Left kidney (tissue), 8 donors: ENCODE measurements at places on chromosomes 13 and 19.

GRCh38 chr13:52947921-52948373, 80.7 kb upstream of the OLFM4 start:
- no peak for DNase-seq

DNA sequence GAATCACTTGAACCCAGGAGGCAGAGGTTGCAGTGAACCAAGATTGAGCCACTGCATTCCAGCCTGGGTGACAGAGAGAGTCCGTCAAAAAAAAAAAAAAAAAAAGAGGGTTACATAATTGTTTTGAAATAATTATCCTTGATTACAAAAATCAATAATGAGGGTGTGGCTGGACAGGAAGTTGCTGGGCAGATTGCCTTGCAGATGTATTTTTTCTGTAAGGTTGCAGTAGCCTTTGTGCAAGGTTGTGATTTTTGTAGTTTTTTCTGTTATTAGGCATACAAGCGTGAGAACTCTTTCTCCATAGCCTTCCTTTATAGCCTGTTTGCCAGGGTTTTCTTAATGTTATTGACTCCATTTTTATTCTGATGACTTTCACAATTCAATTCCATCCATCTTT, 40.7 kb upstream of the SIN3B start:
- DNase-seq = no peak

DNA sequence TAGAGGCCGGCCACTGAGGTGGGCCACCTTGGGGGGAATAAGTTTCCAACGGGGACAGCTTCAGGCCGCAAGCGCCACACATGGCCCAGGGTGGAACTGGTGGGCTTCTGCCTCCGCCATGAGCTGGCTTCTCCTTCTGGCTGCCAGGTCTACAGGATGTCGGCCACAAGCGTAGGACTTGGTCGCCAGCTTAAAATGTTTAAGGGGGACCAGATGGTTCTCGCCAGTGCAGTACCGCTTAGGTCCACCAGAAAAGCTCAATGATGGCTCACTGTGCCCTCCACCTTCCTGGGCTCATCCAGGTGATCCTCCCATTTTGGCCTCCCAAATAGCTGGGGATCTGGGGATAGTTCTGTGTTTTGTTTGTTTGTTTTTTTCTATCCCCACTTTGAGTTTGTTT, 38.7 kb upstream of the ZNF254 start:
- DNase-seq = no peak

DNA sequence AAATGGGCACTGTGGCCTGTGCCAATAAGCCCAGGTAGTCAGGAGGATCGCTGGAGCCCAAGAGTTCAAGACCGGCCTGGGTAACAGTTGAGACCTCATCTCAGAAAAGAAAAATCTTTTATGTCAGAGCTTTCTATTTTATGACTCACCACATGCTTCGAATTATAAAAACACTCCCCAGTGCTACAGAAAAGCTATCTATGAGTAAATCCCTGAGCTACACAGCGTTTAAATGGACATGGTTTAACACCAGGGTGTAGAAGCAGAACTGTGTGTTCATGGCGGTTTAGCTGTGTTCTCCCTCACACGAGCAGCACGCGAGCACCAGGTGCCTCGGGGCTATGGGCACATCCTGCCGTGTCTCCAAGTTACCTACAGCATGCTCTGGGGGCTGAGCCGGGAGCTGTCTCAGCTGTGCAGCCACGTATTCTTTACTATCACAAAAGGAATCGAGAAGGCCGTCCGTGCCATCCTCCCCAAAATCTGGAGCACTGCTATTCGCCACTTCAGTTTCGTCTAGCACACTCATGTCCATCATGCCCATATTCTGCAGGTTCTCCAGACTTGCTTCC, 6.7 kb downstream of the SAFB2 start:
- no peak for DNase-seq

GRCh38 chr13:78476910-78477309, 126.4 kb downstream of the POU4F1 start:
- DNase-seq = no peak

DNA sequence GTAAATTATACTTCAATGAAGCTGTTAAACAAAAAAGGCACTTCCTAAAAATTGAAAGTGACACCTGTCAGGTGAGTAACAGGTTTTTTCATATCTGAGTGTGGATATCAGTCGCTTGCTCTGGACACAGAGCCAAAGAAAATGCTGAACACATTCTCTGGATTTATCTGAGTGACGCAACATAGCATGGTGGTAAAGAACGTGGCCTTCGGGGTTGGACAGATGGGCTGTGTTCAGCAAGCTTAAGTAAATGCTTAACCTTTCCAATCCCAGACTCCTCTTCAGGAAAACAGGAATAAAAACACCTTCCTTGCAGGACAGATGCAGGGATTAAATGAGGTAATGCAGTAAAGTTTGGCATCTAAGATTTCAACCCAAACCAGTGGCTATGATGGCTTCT, 132.0 kb downstream of the FOXO1 start:
- no peak for DNase-seq

DNA sequence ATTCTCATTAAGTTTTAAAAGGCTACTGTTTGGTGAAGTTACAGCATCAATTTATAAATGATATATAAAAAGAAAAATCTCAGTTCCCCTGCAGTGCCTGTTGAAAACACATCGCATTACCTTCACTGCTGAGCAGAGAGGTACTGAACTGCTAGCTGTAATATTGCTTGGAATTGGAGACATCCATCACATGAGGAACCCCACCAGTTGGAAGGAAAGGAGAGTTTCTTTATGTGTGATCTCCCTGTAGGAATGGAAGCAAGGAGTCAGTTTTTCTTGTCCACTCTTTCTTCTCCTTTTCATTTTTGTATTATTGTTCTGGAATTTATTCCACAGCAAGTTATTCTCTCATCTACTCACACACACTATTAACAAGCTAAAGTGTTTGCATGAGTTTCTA, 1586.0 kb upstream of the PRR20A start:
- DNase-seq = no peak

DNA sequence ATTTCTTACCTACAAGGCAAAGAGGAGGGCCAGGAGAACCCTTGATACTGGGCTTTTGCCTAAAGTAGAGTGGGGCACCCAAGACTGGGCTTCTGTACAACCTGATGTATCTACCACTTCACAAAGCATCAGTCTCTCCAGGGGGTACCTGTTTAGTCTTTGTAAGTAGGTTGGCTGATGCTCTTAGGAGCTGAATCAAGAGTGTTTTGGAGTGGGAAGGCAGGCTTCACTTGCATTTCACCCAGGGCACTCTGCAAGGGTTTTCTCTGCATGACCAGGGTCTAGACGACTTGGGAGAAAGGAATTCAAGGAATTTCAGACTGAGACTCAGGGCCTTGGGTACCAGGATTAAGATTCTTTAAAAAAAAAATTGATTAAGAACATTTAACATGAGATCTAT, 361.5 kb downstream of the RFC3 start:
- DNase-seq = no peak

DNA sequence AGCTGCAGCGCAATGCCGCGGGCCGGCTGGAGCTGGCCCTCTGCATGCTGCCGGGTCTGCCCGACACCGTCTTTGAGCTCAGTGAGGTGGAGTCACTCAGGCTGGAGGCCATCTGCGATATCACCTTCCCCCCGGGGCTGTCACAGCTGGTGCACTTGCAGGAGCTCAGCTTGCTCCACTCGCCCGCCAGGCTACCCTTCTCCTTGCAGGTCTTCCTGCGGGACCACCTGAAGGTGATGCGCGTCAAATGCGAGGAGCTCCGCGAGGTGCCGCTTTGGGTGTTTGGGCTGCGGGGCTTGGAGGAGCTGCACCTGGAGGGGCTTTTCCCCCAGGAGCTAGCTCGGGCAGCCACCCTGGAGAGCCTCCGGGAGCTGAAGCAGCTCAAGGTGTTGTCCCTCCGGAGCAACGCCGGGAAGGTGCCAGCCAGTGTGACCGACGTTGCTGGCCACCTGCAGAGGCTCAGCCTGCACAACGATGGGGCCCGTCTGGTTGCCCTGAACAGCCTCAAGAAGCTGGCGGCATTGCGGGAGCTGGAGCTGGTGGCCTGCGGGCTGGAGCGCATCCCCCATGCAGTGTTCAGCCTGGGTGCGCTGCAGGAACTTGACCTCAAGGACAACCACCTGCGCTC, 3.8 kb upstream of the MAP2K7 start:
- no peak for DNase-seq

- no peak for DNase-seq
Observed at GRCh38 chr13:72985610-72986009, 73.2 kb upstream of the KLF5 start.

DNA sequence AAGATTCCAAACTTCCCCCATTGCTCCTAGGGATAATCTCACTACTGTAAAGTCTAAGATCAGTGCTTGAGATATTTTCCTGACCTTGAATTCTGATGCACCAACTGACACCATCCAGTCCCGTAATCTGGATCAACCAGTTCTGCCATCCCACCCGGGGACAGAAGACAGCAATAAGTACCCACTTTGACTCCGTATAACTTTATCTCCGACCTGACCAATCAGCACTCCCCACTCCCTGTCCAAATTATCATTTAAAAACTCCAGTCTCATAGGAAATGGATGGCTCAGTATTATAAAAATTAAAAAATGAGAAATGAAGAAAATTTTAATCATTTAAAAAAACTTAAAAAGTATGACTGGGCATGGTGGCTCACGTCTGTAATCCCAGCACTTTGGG, 61.4 kb upstream of the ABCC4 start:
- no peak for DNase-seq

DNA sequence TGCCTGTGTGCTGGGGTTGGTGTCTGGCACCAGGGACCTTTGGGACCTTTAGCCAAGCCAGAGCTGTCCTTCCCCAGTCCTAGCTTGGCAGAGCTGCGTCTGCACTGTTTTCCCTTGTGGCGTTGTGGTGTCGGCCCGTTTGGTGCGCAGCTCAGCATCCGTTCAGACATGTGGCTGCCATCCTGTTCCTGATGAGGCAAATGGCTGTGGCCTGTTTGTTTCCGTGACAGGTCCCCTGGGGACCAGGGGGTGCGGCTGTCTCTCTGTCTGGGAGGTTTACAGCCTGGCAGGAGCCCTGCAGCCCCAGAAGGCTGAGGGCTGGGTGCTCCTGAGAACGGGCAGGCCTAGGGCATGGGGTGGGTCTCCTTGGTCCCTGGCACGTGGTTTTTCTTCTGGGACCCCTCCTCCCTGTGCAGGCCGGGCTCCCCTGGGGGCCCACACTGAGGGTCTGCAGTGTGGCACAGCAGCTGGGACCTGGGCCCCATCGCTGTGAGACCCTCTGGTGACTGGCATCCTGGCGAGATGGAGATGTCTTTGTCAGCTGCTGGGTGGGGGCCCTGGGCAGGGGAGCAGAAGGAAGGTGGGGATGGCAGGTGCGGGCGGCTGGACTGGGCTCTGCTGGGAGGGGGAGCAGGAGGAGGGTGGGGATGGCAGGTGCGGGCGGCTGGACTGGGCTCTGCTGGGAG, 4.0 kb downstream of the SPPL2B start:
- DNase-seq = no peak

DNA sequence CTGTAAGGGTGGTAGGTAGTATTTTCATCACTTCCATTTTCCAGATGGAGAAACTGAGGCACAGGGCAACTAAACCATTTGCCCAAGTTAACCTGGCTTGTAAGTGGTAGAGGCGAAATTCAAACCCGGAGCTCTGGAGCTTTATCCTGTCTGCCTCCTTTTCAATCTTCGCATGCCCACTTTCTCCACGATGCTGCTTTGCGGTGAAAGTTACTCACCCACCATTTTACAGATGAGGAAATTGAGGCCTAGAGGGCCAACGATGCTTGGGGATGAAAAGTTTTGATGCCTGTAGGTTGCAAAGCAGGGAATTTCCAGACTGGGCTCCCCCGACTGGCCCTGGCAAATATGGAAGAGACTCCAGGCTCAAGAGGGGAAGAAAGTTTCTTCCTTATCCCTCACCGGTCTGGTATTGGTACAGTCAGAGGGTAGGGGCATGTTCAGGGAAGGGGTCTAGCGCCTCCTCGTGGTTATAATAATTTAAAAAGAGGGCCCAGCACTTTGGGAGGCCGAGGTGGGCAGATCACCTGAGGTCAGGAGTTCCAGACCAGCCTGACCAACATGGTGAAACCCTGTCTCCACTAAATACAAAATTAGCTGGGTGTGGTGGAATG, 1.9 kb upstream of the SH2D3A start:
- DNase-seq = no peak

- no peak for DNase-seq
Observed at GRCh38 chr19:10654610-10655456, 687 bp downstream of the ILF3 start.

DNA sequence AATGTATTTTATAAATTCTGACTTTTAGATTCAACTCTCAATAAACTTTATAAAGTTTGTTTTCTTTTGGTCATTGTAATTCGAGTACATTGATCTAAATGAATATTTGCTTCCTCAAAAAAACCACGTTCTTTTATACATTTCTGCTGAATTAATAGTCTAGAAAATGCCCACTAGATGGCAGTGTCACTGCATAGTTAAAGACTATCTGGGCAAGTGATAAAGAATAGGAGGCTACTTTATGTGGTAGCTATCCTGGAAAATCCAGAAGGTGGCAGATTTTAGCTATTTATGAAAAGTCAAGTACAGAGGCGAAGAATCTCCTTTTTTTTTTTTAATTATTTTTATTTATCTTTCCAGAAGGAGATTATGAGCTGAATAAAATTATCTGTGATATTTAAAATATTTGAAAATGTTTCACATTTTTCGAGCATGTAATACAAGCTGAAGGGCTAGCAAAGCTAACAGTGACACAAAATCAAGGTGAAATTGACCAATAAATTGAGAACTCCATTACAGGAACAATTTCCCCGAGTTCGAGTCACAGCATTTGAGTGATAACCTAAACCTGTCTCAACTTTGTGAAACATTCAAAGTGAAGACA, 221.8 kb downstream of the OLFM4 start:
- DNase-seq = peak; percentile 79

GRCh38 chr13:95957331-95957730, 95.9 kb downstream of the UGGT2 start:
- no peak for DNase-seq

GRCh38 chr19:50327013-50327412, 2.2 kb downstream of the KCNC3 start:
- no peak for DNase-seq
